ENCODE measurements at places on chromosomes 11 and 22.
A peak's percentile ranks its signal among the peaks of the same experiment; 100 is the strongest.

- DNase-seq: no peak
Observed at GRCh38 chr22:26579331-26579886, 10.5 kb downstream of the TPST2 start.

GRCh38 chr22:43412808-43413795 lies 1.3 kb downstream of the MPPED1 start:
- no peak for DNase-seq

DNA sequence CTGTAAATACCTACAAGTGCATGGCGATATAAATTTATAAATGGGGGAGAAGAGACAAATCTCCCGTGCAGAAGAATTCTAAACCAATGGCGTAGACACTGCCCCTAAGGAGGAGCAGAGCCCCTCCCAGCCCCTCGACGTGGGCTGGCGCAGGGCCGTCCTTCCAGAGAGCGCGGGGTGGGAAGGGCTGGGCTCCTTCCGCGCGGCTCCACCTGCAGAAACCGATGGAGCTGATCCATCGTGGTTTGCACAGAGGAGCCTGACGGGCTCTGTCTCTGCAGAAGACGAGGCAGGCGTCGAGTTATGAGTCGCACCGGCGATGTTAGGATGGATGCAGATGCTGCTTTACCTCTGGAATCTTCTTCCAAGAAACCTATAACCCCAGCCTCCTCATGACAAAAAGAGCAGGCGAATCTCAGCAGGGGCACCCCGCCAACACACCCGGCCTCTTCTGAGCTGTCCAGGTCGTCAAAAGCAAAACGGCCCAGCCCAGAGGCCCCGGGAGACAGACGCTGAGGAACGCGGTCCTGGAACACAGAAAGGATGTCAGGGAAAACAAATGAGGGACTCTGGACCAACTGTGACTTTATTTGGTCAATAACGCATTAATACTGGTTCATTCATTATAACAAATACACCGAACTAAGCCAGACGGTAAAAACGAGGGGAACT lies 11.0 kb upstream of the B4GALNT4 start:
- peak; percentile 16 for DNase-seq

DNA sequence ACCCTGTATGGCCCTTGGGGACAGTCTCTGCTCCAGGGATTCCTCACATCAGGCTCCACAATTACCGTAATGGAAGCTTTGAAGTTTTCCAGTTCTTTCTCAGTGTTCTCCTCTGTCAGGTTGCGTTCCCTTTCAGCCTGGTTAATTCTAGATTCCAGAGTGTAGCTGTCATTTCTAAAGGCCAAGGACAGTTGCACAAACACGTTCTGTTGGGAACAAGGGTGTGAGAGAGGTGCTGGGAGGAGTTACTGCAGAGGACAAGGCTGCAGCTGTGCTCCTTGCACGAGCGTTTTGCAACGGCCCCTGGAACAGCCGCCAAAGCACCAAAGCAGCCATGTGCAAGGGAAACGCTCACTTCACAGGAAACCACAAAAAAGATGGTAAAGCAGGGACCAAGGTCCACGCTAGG lies 35.9 kb upstream of the LYVE1 start:
- no peak for DNase-seq

GRCh38 chr11:123573286-123573685 lies 81.1 kb downstream of the SCN3B start:
- DNase-seq: no peak

DNA sequence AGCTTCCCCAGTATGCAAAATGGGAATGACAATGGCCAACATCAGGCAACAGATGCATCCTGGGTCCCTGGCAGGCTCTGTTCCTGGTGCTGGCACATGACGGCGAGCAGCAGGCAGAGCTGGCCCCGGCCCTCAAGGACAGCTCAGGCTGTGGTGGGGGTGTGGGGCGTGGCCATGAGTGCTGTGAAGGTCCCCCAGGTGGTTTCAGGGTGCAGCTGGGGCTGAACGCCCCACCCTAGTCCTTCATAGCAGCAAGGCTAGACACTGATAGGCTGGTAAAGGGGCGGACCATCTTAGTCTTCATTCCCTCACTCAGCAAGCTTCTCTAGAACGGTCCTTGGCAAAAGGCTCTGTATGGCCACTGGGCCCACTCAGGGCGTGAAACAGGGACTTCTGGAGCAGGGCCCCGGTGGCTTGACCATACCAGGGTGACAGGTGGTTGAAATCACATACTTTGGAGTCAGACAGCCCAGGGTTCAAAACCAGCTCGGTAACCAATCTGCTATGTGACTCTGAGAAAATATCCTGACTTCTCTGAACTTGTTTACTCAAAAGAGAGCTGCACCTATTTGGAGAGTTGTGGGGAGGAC lies 15.1 kb downstream of the NPTXR start:
- DNase-seq: no peak

GRCh38 chr22:38203090-38203810 lies 1.5 kb downstream of the MAFF start:
- DNase-seq: no peak

DNA sequence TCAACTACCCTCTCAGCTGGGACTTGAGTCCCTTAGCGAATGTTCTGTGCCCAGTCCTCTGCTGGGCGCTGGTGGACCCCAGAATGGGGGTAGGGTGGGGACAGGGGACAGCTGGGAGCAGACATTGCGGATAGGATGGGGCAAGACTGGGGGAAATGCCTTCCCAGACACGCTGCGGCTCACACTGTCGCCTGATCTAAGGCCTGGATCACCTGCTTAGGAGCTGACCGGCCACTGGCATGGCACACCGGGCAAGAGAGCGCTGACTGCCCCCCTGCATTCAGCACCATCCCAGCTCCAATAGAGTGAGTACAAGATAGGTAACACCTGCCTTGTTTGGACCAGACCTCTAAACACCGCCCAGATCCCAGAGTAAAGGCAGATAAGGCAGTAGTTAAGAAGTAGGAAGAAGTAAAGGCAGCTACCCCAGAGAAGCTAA lies 1.4 kb downstream of the ARVCF start:
- DNase-seq: no peak

DNA sequence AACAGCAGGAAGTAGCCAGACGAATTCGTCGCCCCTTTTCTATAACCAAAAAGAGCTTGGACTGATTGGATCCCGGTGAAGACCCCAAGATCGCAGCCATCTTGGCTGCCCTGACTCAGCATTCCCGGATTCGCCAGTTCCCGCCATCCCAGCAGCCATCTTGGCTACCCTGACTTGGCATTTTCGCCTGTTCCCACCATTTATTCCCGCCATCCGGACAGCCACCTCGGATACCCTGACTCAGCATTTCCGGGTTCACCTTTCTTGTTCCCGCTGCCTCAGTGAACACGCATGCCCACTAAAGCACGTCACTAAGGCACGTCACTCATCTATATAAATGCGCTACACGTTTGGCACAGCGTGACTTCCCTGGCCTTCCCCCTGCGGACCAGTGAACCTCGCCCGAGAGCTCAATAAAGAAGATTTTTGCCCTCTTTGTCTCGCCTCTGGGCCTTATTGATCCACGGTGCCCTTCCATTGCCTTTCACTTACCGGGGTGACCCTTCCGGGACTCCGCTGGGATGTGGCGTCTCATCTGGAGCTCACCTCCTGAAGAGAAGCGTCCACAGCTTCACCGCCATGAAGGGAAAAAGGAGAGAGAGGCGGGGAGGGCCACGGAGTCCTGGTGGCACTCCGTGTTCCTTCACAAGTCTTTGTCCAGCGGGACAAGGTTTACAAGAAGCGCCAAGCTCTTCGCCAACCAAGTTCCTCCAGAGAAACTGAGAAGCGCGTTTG lies 4.0 kb upstream of the OR56A3 start:
- no peak for DNase-seq

DNA sequence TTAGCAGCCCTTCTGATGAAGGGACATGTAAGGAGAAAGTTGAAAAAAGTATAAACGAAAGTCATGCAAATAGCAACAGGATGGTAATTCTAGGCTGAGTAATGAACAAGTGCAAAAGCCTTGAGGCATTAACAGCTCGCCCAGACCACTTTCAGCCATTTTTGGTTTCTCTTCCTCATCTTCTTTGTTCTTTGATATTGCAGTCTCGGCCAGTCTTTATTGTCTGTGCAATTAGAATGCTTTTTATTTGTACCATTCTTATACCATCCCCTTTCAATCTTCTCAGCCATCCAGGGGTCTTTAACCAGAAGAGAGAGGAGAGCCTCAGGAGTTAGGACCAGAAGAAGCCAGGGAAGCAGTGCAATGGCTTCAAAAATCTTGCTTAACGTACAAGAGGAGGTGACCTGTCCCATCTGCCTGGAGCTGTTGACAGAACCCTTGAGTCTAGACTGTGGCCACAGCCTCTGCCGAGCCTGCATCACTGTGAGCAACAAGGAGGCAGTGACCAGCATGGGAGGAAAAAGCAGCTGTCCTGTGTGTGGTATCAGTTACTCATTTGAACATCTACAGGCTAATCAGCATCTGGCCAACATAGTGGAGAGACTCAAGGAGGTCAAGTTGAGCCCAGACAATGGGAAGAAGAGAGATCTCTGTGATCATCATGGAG lies 7.3 kb downstream of the TRIM34 start:
- no peak for DNase-seq

DNA sequence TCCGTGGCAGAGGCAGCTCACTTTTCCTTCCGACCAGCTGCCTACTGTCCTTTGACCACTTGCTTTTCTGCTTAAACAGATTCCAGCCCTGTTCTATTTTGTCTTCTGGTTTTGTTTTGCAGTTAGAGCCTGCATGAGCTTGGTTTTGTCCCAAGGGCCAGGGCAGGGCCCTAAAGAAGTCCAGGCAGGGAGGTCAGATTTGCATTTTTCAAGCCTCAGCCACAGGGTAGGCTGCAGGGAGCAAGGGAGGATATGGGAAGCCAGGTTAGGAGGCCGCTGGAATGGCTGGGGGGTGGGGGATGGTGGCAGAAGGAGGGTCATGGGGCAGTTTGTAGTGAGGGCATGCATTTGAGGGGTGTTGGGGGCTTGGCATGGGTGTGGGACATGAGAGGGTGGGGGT lies 23.1 kb downstream of the FADD start:
- no peak for DNase-seq

- no peak for DNase-seq
Observed at GRCh38 chr11:104405277-104405676, 241.3 kb upstream of the PDGFD start.

DNA sequence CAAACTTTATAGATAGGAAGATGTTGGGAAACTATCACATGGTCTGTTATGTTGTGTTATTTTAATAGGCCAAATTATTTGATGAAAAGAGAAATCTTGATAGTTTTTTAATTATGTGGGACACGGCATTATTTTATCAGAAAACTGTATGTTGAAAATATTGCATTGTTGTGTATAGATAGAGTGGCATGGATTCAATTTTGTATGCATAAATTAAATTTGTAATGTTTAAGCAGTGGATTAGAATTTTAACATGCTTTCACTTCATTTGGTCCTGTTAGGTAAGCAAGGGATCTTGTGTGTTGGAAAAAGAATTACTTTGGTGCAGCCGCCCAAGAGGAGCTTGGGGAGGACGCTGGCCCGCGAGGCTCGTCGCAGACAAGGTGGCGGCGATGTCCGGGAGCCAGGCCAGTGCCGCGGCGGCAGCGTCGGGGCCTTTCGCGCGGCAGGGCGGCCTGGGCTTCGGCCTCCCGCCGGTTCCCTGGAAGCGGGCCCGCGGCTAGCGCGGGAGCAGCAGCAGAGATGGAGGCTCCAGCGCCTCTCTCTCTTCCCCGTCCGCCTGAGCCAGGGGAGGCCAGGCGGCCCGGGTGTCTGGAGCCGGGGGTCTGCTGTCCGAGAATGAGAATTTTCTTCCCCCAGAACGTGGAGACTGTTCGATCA lies 82.7 kb downstream of the GGT1 start:
- no peak for DNase-seq

GRCh38 chr11:131687291-131688047 lies 317.1 kb downstream of the NTM start:
- no peak for DNase-seq

DNA sequence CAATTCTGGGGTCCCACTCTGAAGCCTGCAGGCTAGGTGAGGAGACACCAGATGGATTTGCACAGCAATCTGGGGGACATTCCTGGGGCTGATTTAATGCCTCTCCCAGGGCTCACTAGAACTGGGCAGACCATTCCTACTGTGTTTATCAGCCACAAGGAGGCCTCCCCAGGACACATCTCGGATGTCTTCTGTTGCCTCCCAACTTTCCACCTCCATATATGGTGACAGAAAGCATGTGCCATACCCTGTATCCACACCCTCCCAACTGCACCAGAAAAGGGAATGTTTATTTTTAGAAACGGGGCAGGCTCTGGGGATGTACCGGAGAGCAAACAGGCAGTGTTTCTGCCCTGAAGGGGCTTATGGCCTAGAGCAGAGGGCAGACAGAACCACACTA lies 181.8 kb downstream of the CSNK2A3 start:
- no peak for DNase-seq

DNA sequence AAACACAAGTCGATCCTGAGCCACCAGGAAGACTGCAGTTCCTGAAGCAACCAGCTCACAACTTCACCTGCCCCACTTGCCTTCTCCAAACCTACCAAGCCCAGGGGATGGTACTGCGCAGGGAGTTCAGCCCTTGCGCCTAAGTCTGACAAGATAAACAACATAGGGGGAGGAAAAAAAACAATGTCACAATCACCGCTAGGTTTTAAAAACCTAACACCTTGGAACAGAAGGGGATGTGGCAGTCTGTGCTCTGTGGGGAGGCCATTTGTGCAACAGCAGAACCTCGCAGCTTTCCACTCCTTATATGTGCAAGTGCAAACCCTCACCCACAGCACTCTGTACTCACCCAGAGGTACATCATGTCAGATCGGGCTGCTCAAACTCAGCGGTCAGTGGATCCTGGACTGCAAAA lies 134.2 kb downstream of the RBFOX2 start:
- DNase-seq: no peak

GRCh38 chr11:122359081-122359571 lies 243.1 kb upstream of the BLID start:
- DNase-seq: no peak

GRCh38 chr11:45621588-45621987 lies 43.8 kb downstream of the CHST1 start:
- DNase-seq: no peak

DNA sequence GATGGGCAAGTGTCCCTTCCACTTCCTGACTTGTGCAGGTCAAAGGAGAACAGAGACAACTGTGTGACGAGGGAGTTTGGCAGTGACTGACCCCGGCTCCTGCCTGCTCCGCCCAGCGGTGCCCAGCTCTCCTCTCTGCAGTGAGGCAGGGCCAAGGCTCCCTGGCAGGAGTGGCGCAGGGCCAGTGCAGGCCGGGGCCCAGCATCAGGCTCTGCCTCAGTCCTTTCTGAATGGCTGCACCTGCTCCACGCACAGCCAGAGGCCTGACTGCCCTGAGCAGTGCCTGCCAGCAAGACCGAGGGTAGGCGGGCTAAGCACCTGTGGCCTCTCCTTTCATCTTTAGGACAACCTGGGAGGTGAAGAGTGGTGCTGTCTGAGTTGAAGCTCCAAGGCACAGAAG lies 54.2 kb downstream of the WT1 start:
- no peak for DNase-seq

DNA sequence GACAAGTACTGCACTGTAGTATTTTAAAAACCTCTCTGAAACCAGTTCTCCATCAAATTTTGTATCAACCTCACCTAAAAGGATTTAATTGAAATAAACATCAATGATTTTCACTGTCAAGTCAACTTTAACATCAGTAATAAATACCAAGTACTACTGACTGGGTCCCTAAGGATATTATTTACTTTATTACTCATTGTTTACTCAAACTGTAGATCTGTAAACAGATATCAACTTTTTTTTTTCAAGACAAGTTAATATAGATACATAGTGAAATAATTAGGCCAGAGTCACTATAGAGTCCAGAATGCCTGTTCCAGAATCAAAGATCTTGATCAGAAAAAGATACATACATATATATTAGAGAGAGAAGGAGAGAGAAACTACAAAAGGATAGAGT lies 1.6 kb downstream of the RNF141 start:
- DNase-seq: no peak

GRCh38 chr11:46275964-46276641 lies 1.4 kb upstream of the CREB3L1 start:
- no peak for DNase-seq

- no peak for DNase-seq
Observed at GRCh38 chr22:26463688-26464087, 19.9 kb downstream of the HPS4 start.

Data from AG08396 (cell line).